ENCODE measurements at places on chromosomes 2 and 18.

GRCh38 chr2:129396980-129397599 lies 582.4 kb upstream of the RAB6C start:
- no peaks in the 10 kb centered on the region for H3K36me3 ChIP-seq
- H3K27me3 ChIP-seq = no peaks in the 10 kb centered on the region
- H3K4me1 ChIP-seq = no peaks in the 10 kb centered on the region

DNA sequence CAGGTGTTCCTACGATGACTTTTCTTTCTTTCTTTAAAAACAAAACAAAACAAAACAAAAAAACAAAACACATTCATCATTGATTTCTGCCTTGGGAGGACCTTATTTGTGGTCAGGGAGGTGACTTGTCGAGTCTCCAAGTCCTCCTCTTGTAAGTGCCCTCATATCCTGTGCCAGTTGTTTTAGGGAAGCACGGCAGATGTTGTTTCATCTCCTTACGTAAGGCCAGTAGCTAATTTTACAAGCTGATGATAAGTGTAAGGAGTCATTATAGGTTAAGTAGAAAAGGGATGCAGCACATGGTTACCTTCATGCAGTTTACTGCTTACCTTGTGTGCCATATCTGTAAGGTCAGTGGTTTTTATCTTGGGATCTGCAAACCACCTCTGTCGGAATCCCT lies 52.2 kb downstream of the MRPS9 start:
- DNase-seq = no peak
- no peak overlapping the region for H3K27ac ChIP-seq
- H3K4me3 ChIP-seq = no peak overlapping the region
- H3K27me3 ChIP-seq = no peaks in the 10 kb centered on the region

DNA sequence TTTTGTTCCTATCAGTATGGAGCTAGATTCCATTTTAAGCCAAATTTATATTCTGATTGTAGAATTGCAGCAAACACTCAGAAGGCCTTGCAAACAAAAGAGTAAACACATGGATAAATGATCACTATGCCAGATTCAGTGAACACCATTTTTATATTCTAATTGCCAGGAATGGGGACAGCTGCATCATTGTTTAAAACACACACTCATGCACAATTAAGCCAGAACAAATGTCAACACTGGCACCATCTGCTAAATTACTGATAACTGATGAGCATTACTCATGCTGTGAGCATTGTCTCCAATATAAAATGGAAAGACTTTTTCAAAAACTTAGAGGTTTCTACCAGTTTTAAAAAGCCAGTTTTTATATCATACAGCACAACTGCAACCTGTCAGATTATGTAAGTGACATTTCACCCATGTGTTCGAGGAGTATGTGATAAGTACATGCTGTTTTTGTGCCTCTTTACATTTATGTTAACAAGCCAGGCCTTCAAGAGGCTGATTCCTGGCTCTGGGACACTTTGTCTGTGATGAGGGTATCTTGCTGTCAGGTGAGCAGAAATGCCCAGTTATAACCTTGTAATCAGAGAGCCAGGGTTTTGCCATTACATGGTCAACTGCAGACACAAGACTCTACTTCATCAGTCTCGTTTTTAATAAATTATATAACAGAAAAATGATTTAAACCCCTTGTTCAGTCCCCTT lies 4.4 kb upstream of the ST8SIA5 start:
- H3K27me3 ChIP-seq = peaks cover 16% of the 10 kb centered on the region
- no peak overlapping the region for H3K27ac ChIP-seq
- no peak overlapping the region for H3K4me3 ChIP-seq
- H3K36me3 ChIP-seq = no peaks in the 10 kb centered on the region
- no peak for DNase-seq

- H3K4me3 ChIP-seq = no peak overlapping the region
- no peak for DNase-seq
- no peak overlapping the region for H3K27ac ChIP-seq
- no peaks in the 10 kb centered on the region for H3K36me3 ChIP-seq
- no peaks in the 10 kb centered on the region for H3K27me3 ChIP-seq
- H3K4me1 ChIP-seq = no peaks in the 10 kb centered on the region
Measured at GRCh38 chr18:5518179-5518770, 25.5 kb downstream of the EPB41L3 start.

GRCh38 chr18:78554944-78555608 lies 424.5 kb upstream of the SALL3 start:
- H3K4me1 ChIP-seq = no peaks in the 10 kb centered on the region
- no peak for DNase-seq

- no peaks in the 10 kb centered on the region for H3K27me3 ChIP-seq
- no peaks in the 10 kb centered on the region for H3K36me3 ChIP-seq
- H3K27ac ChIP-seq = no peak overlapping the region
- H3K4me1 ChIP-seq = no peaks in the 10 kb centered on the region
- H3K4me3 ChIP-seq = no peak overlapping the region
Measured at GRCh38 chr2:216930716-216931115, 70.9 kb upstream of the TNP1 start.

DNA sequence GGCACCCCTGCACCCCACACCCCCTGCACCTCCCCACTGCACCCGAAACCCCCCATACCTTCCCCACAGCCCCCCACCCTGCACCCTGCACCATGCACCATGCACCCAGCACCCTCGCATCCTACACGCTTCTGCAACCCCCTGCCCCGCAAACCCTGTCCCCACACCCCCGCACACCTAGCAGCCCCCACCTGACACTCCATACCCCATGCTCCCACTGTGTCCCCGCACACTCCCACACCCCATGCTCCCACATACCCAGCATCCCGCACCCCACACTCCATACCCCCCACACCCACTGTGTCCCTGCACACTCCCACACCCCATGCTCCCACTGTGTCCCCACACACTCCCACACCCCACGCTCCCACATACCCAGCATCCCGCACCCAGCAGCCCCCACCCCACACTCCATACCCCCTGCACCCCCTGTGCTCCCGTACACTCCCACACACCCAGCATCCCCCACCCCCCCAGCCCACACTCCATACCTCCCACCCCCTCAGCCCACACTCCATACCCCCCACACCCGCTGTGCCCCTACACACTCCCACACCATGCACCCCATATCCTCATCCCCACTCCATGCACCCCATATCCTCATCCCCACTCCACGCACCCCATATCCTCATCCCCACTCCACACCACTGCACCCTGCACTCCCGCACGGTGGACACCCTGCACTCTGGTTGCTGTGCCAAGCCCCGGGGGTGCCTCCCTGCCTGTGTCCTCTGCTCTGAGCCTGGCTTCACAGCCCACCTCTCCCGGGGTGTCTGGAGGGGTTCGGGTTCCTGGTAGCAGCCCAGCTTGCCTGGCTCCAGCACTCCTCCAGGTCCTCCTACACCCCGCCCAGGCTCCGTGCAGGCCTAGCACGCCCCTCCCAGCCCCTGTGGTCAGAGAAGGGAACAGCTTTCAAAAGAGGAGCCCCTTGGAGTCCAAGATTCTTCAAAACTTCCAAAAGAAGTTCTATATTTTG lies 93.9 kb upstream of the CTDP1 start:
- no peak for DNase-seq
- no peak overlapping the region for H3K27ac ChIP-seq
- peaks cover 9% of the 10 kb centered on the region for H3K4me1 ChIP-seq
- H3K4me3 ChIP-seq = no peak overlapping the region
- no peaks in the 10 kb centered on the region for H3K27me3 ChIP-seq
- H3K36me3 ChIP-seq = no peaks in the 10 kb centered on the region

DNA sequence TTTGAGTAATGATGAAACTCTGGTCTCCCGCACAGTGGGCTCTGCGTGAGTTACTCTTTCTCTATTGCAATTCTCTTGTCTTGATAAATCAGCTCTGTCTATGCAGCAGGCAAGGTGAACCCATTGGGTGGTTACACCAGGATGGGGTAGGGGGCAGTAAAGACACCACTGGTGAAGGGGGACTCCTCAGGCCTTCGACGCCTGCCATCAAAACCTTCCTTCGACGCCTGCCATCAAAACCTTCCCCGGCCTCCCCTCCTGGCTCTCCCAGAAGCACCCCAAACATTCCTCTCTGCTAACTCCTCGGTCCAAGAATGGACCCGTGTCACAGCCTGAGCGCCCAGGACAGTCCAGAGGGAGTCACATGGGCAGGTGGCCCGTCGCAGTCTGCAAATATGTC lies 4.8 kb upstream of the STARD7 start:
- H3K36me3 ChIP-seq = no peaks in the 10 kb centered on the region
- H3K4me1 ChIP-seq = peaks cover 11% of the 10 kb centered on the region
- H3K27me3 ChIP-seq = no peaks in the 10 kb centered on the region

DNA sequence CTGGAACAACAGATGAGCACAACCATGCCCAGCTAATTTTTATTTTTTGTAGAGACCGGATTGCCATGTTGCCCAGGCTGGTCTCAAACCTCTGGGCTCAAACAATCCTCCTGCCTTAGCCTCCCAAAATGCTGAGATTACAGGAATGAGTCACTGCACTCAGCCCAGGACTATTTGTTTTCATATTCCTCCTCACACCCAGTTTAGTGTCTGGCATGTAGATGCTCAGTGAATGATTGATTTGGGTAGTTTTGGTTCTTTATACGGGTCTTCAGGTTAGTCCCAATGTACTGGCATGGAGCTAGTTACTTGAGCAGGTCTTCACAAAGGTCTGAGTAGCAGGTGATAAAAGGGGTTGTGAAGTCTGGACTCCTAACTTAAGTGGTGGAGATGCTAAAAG lies 6.2 kb downstream of the EIF2B4 start:
- no peak for DNase-seq
- no peaks in the 10 kb centered on the region for H3K27me3 ChIP-seq
- H3K36me3 ChIP-seq = peaks cover 58% of the 10 kb centered on the region
- no peak overlapping the region for H3K4me3 ChIP-seq

DNA sequence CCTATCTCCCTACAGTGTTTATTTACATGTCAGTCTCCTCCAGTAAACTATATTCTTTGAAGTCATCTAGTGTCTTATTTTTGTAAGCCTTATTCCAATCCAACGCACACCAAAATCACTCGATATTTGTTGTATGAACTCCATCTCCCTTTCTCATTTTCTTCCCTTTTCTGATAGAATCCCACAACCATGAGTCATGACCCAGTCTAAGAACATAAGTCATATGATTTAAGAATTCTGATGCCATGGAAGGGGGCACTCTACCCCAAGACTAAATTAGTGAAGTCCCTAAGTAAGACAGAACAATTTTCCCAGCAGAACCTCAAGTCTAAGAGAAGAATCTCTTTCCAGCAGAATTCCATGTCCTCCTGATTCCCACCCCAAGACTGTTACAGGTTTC lies 5.4 kb downstream of the CHMP3 start:
- H3K27me3 ChIP-seq = no peaks in the 10 kb centered on the region
- H3K36me3 ChIP-seq = no peaks in the 10 kb centered on the region
- peaks cover 9% of the 10 kb centered on the region for H3K4me1 ChIP-seq
- no peak overlapping the region for H3K4me3 ChIP-seq
- H3K27ac ChIP-seq = no peak overlapping the region
- DNase-seq = no peak

GRCh38 chr18:49139766-49140165 lies 189.0 kb upstream of the SMAD7 start:
- no peaks in the 10 kb centered on the region for H3K36me3 ChIP-seq
- no peaks in the 10 kb centered on the region for H3K27me3 ChIP-seq
- no peaks in the 10 kb centered on the region for H3K4me1 ChIP-seq
- H3K4me3 ChIP-seq = no peak overlapping the region
- no peak overlapping the region for H3K27ac ChIP-seq
- no peak for DNase-seq

GRCh38 chr18:57921708-57922107 lies 118.6 kb upstream of the ATP8B1 start:
- H3K27me3 ChIP-seq = no peaks in the 10 kb centered on the region
- no peak overlapping the region for H3K27ac ChIP-seq
- H3K4me1 ChIP-seq = no peaks in the 10 kb centered on the region

GRCh38 chr2:234789556-234790325 lies 162.1 kb upstream of the SH3BP4 start:
- no peaks in the 10 kb centered on the region for H3K36me3 ChIP-seq
- H3K27ac ChIP-seq = no peak overlapping the region
- DNase-seq = no peak
- no peak overlapping the region for H3K4me3 ChIP-seq
- H3K27me3 ChIP-seq = no peaks in the 10 kb centered on the region

GRCh38 chr2:49105506-49105905 lies 48.8 kb downstream of the FSHR start:
- no peak overlapping the region for H3K4me3 ChIP-seq
- H3K36me3 ChIP-seq = no peaks in the 10 kb centered on the region
- H3K27ac ChIP-seq = no peak overlapping the region
- H3K4me1 ChIP-seq = no peaks in the 10 kb centered on the region

DNA sequence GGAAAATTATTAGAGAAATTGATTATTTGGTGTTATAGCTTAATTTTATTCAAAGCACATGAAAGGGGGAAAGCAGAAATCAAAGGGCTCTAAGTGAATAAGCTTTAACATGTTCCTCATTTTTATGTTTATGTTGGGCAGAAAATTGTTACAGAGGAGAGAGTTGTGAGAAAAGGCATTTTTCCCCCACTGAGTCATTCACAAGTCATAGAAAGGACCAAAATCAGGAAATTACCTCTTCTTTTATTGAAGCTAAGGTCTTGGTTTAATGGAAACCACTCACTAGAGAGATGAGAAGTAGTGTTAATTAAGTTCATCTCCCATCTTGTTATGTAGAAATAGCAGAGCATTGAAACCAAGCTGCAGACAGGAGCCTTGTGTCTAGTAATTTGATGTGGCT lies 175.3 kb upstream of the THUMPD2 start:
- H3K27me3 ChIP-seq = no peaks in the 10 kb centered on the region
- no peak for DNase-seq
- no peaks in the 10 kb centered on the region for H3K4me1 ChIP-seq
- H3K4me3 ChIP-seq = no peak overlapping the region
